ENCODE measurements at places on chromosomes 7 and 10.
A peak's percentile ranks its signal among the peaks of the same experiment; 100 is the strongest.

- DNase-seq = peak; percentile 38
Observed at GRCh38 chr7:92034116-92034515, 93.5 kb downstream of the AKAP9 start.

- no peak for DNase-seq
Observed at GRCh38 chr7:4143511-4144171, 538.5 kb upstream of the FOXK1 start.

- no peak for DNase-seq
Observed at GRCh38 chr7:135584362-135585353, 26.9 kb downstream of the NUP205 start.

DNA sequence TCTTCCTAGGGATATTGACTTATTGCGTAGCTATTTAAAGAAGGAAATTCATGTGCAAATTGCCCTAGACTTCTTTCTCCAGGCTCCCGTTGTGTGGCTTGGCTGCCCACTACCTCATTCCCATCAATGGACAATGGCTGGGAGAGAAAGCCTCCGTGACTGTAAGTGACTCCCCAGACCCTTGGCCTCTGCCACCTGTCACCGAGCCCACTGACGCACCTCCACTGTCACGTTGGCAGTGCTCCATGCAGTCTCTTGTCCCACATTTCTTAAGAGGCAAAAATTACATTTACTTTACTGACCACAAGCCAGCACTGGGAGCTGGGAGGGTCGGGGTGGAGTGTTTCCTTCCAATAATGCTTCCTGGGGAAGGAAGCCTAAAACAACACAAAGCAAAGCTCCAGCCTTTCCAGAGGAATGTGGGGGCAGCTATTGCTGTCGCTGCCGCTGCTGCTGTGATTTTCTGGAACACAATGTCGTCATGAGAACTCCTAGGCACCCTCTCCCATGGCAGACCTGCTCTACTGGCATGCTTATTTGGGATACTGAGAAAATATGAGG is 89.7 kb upstream of the STEAP1B start:
- DNase-seq = no peak

DNA sequence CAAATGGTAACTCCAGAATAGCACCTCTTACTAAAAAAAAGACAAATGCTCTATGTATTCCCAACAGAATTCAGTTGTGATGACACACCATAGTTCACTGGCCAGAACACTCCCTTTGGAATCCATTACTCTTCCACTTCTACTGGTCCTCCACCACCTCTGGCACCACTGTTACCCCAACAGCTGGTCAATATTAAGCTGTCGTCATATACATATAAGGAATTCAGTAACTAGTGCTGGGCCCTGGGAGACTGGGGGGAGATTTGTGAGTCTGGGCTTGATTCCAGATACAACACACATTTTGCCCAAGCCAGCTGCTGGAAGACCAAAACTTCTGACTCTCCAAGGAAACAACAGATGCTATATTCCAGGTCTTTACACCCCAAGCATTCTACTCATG is 26.0 kb upstream of the ITGA8 start:
- DNase-seq = no peak

- no peak for DNase-seq
Observed at GRCh38 chr7:86768967-86769760, 125.5 kb downstream of the GRM3 start.

GRCh38 chr7:999149-999879 is 16.3 kb downstream of the CYP2W1 start:
- no peak for DNase-seq
